Stimulated activated CD8-positive, alpha-beta memory T cell treated with anti-CD3 and anti-CD28 coated beads, Interleukin-7, amount 100 ng/mL, for 48 hours (primary cell): ENCODE measurements at places on chromosomes 4 and X.

DNA sequence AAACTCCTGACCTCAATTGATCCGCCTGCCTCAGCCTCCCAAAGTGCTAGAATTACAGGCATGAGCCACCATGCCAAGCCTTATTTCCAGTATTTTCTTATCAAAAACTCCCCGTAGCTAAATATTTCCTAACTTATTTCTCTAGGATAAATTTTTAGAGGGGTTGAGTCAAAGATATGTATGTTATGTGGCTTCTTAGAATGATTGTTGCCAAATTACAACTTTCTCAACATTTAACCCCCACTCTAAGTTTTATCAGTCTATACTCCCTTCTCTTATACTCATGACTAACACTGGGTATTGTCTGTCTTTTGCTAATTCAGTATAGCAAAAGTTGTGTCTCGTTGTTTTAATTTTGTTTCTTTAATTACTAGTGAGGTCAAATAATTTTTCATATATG lies 187.7 kb upstream of the LNX1 start:
- no peak for DNase-seq

DNA sequence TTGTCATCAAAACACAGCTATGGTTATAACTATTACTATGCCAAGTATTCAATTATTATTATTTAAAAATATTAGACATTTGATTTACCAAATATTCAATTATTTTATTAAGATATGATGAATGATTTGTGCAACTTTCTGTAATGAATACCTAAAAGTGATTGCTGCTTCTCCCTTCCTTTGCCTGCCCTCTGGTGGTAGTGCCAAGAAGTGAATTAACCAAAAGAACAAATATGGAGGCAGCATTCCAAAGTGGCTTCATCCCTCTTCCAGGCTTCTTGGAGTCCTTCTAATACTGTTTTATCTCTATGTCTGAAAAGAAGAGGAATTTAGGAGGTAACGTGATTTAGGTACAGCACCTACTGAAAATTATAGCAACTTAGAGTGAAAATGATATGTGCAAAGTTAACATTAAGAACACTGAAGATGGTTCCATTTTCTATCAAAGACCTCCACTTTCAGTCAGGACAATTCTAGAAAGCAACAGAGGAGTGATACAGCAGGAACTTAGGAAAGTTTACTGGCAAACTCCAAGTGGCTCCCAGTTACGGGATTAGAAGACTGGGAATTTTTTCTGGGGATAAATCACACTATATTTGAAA lies 43.0 kb downstream of the ENPEP start:
- no peak for DNase-seq

DNA sequence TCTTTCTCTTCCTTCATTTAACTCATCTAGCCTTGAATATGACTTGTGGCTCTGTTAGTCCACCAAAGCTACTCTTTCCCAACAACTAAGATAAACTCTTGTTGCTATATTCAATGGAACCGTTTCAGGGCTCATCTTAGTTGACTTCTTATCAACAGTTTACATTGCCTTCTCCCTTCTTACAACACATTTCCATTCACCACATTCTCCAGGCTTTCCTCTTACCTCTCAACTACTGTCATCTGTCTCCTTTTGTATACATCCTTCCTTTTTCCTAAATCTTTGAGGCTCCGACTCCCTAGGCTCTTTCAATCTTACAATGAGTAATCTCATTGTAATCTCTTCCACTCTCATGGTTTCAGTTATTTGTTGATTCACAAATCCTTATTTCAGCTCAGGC lies 58.5 kb downstream of the NCAPG start:
- no peak for DNase-seq

- DNase-seq, result no peak
Measured at GRCh38 chr4:90183254-90183653, 56.1 kb downstream of the CCSER1 start.
